ENCODE measurements at places on chromosomes 3 and 15. TPM values are rescaled to one million over a fixed set of nuclear protein-coding genes. Genes with fewer than 3 reads are reported as not detected.

GRCh38 chr3:149487598-149488197 is 13.2 kb downstream of the TM4SF4 start:
- peak; percentile 42 for DNase-seq

DNA sequence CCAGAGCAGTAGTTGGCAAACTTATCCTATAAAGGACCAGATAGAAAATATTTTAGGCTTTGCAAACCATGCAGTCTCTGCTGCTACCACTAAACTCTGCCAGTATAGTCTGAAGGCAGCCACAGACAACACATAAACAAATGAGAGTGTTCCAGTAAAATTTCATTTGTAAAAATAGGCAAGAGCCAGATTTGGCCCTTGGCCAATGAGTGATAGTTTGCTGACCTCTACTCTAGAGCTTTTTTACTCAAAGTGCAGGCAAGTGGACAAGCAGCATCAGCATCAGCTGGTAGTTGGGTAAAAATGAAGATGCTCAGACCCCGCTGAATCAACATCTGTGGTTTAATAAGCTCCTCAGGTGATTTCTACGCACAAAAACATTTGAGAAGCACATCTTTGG is 269.8 kb downstream of the NTRK3 start:
- DNase-seq, result no peak

DNA sequence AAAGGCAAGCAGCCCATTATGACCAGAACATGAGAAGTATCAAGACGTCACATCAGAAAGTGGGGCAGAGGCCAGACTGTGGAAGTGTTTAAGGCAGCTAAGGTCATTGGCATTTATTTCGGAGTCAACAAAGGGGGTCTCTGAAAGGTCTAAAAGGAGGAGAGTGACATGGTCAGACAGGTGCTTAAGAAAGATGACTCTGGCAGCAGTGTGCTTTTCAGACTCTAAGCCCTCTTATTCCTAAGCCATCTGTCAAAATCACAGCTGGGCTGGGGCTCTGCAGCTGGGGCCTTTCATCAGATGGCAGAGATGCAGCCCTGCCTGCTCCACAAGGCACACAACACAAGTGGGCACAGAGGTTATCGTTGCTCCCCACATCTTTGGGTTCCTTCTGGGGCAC is 14.0 kb downstream of the FBXL22 start:
- no peak for DNase-seq

- DNase-seq, result no peak
These were observed 72.1 kb downstream of the APBA2 start for GRCh38 chr15:28957606-28958498.

DNA sequence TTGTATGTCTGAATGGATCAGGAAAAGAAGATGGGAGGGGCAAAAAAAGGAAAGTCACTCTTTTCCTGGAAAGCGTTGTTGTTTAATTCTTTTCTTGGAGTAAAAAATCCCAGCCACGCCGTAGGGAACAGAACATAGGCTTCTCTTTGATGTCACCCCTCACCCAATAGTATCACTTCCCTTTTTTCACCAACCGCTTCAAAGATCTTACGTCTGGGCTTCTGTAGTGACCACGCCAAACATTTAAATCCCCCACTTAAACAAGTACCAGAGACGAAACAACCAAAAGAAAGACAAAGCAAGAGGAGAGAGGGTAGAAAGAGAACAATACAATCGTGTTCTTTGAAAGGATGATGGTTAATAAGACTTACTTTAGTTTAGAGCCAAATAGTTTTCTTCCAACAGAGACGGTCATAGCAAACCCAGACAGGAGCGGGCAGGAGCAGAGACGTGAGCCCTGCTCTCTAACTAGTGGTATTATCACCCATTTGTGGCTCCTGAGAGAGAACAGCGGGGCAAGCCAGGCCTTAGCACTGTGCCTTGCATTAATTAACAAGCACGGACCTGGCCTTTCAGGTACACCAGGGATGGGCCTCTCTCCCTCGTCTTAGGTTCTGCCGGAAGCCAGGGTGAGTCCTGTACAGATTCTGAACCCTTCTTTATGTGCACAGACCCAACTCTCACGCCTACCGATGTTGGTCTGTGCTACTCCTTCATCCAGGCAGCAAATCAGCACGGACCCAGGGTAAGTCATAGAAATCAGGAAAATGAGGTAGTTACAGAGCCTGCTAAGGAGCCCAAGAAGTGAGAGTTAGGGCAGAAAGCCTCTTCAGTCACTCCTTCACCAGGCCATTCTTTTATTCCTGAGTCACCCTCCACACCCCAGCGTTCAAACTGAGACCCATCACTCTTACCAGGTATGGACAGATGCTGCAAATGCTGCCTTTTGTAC is 28.2 kb upstream of the BCL6 start:
- DNase-seq, result no peak

- DNase-seq, result no peak
These were observed 24.2 kb downstream of the MCTP2 start for GRCh38 chr15:94255540-94255939.

- DNase-seq, result no peak
These were observed at the start of gene ADPRH for GRCh38 chr3:119579366-119580066. TSS of gene ADPRH (plus strand) at chr3:119579492. CDS start at chr3:119582170, 2,678 bp downstream.

DNA sequence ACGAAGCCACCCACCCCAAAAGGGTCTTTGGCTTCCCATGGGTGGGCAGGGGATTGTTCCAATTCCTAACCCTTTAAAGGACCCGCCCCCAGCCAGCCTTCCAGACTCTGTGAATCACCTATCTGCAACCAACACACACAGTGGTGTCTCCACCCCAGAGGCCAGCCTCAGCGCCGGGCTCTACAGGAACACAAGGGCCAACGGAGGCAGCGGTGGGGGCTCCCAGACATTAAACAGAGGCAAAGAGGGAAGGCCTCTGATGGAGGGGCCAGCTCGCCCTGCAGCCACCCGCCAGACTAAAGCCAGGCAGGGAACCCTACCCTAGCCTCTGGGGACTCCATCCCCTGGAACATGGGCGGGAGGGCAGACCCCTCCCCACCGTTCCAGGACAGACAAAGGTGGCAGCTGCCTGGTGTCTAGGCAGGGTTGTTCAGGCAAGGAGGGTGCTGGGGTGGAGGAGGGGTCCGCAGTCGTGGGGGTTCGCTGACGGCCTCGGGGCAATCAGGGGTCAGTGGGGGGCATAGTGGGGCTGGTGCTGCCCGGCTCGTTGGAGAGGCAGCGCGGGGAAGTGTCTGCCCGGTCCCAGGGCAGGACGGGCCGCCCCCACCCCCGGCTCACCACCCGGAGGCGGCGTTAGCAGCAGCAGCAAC is 448 bp downstream of the SHISA5 start:
- no peak for DNase-seq

GRCh38 chr3:139928708-139929505 is 6.1 kb upstream of the CLSTN2 start:
- peak; percentile 39 for DNase-seq

- DNase-seq, result no peak
These were observed 2.5 kb upstream of the HACD2 start for GRCh38 chr3:123587401-123587800.

DNA sequence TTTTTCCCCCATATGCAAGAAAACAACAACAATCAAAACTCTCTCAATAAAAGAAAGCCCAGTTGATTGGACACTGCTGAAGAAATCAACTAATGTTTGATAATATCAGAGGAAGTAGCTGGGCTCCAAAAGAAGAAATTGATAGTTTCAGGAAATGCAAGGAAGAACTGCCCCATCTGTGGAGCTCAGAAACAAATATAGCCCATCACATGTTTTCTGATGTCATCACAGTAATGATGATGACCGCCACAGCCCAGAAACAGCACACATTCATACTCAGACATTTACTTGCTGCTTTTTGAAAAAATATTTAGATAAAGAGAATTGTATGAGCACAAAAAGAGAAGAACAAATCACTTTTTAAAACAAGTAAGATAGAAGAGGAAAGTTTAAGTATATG is 67.6 kb downstream of the GOLIM4 start:
- no peak for DNase-seq

DNA sequence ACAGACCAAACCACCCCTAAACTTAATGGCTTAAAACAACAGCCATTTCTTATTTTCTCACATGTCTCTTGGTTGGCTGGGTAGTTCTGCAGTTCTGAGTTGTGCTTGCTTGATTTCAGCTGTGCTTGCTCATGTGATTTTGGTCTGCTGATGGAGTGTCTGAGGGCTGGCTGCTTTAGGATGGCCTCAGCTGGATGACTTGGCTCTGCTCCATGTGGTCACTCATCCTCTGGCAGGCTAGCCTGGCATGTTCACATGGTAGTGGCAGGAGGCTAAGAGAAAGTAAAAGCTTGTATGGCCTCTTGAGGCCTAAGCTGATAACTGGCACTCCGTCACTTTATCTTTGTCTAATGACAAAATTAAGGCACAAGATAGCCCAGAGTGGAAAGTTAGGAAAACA is 4.1 kb downstream of the SV2B start:
- DNase-seq, result no peak

- DNase-seq, result no peak
These were observed 9.1 kb downstream of the RASL12 start for GRCh38 chr15:65058394-65059368.

- peak; percentile 39 for DNase-seq
These were observed 212.6 kb upstream of the PLSCR5 start for GRCh38 chr3:146817704-146818103.

GRCh38 chr3:135263331-135263730 is 468.3 kb downstream of the EPHB1 start:
- DNase-seq, result no peak

- no peak for DNase-seq
These were observed 48.3 kb upstream of the IQSEC1 start for GRCh38 chr3:13121553-13122001.

- no peak for DNase-seq
These were observed 9.3 kb downstream of the FAH start for GRCh38 chr15:80162059-80162554.

- no peak for DNase-seq
These were observed 610 bp downstream of the LIPC start for GRCh38 chr15:58432401-58432800.

DNA sequence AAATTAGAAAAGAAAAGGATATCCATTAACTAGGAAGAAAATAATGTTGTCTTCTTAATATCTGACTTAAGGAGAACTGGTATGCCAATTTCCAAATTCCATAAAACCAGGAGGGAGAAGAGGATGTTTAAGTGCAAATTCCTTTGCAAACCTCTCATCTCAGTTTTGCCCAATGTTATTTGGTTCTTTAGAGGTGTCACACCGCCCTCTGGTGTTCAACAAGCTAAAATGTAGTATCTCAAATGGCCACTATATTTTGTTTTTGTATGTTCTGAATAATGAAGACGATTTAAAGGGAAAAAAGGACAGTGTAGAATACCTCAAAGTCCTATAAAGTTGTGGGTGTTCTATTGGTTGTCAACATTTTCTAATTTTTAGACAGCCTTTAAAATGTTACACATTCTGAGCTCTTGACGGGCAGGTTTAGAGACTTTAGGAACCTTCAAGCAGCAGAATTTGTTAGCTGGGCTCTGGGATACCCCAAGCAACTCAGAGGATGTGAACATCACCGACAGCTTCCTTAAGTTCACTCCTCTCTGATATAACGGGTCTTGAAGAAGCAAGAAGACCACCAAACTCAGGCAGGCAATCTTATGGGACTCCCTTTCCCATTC is 458.3 kb downstream of the MFSD1 start:
- DNase-seq, result peak; percentile 72

DNA sequence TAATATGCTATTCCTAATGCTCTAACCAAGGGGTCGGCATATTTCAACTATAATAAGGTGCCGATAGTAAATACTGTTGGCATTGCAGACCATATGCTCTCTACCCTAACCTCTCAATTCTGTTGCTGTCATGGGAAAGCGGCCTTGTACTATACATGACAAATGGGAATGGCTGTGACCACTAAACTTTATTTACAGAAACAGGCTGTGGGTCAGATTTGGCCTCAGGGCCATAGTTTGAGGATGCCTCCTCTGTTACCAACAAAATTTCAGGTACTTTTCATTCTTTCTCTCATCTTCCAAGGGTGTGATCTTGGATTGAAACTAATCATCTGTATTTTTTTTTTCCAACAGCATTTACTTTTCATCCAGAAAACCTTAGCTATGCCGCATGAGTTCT is 242.0 kb downstream of the MAGI1 start:
- DNase-seq, result no peak

- no peak for DNase-seq
These were observed 115.0 kb downstream of the ALDH1A2 start for GRCh38 chr15:57950381-57950946.

DNA sequence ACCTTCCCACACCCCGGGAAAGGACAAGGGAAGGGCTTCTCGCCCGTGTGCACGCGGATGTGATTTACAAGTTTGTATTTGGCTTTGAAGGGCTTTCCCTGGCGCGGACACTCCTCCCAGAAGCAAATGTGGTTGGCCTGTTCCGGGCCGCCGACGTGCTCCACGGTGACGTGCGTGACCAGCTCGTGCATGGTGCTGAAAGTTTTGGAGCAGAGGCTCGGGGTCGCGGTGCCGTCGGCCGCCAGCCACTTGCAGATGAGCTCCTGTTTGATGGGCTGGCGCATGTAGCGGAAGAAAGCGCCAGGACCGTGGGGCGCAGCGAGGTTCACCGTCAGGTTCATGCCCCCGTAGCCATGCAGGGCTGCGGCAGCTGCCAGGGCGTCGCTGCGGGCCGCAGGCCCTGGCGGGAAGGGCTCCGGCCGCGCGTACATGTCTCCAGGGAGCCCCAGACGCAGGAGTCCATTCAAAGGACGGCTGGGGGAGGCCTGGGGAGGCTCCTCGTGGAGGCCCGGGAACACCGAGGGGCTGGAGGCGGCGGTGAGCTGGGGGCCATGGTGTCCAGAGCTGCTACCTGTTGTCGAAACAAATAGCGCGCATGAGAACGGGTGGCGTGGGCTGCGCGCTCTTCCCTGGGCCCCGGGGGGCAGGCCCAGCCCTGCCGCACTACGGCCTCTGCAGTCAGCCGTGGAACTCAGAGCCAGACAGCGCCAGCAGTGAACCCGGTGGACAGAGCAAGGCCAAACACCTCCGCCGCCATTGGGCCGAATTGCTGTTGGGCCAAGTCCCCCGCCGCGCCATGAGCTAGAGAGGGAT is 10.2 kb downstream of the ZIC4 start:
- DNase-seq, result no peak

DNA sequence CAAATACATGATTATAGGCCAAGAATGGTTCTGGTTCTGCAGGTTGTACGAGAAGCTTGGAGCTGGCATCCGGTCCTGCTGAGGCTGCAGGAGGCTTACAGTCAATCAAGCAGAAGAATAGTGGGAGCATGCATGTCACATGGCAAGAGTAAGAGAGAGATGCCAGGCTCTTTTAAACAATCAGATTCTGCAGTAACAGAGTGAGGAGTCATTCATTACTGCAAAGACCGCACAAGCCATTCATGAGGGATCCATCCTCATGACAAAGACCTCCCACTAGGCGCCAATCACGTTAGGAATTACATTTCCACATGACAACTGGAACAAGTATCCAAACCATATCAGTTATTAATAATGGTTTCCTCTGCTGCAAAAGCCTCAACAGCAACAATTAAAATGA is 536.8 kb downstream of the CADM2 start:
- DNase-seq, result no peak

- no peak for DNase-seq
These were observed 319.2 kb downstream of the SLC9A9 start for GRCh38 chr3:143529018-143529478.

The MCF2L2 gene
- total RNA-seq, result 3.4 TPM

The PIF1 gene
- total RNA-seq, result 15.3 TPM

The RPP14 gene
- 23.0 TPM for total RNA-seq

The AHSG gene
- total RNA-seq, result 0.32 TPM

The MYRIP gene
- 0.48 TPM for total RNA-seq

The OR4F15 gene
- 0.51 TPM for total RNA-seq

Measured in HT1080 (cell line).